ENCODE measurements at places on chromosomes 1 and 21.

- no peak for DNase-seq
Measured at GRCh38 chr1:87137342-87137739, 191.3 kb upstream of the LMO4 start.

GRCh38 chr1:235313262-235313661 lies 14.7 kb downstream of the ARID4B start:
- DNase-seq = no peak

DNA sequence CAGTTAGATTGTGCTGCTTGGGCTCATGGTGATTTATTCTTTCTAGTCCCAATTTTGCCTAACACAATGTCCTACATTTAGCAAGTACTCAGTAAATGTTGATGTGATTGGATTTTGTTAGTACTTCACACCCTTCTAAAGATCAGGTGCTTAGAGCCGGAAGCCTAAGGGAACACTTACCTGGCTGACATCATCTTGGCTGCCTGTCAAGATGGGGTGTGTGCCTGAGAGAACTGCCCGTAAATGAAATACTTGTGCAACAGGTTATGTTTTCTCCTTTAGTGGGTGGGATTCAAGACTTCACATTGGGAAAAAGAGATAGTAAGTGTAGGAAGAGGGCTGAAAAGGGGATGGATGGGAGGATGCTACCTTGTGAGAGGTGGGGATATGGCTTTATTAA lies 75.5 kb upstream of the MACF1 start:
- no peak for DNase-seq

DNA sequence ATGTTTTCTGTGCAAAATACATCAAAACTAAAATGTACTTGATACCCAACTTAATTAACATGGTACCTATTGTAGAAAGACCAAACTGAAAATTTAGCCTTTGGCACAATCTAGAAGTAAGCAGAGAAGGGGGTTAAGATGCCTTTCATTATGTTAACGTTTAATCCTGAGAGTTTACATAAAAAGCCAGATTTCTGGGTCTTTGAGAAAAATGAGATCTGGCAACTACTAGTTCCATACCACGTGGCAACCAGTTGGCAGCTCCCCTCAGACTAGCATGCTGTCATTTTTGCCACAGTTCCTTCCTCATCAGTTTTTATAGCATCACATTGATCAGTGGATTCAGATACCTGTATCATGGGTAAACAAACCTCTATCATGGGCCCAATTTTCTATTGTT lies 1.5 kb downstream of the RO60 start:
- DNase-seq = peak; percentile 32

DNA sequence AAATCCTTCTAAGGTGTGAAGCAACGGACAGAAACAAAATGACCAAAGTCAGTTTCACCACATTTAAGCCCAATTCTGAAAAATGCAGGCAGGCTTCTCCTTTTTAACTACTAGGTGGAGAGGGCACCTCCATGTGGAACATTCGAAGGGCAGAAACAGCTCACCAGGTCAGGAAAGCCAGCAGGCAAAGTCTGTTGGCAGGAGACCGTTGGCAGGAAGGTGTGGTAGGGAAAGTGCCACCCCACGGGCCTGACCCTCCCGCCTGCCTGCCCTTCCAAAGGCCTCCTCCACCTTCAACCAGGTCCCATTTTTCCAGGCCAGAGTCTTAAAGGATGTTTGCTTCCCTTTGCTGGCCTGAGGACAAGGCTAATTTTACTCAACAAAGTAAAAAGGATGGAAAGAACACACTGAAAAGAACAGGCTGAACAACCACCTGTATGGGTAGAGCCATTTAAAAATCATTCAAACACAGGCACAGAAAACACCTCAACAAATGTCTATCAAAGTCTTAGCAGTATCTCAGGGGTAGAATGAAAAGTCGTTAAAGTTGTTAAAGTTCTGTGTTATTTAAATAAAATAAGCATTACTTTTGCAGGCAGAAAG lies 26.4 kb downstream of the CAPZB start:
- no peak for DNase-seq

- no peak for DNase-seq
Measured at GRCh38 chr1:89831462-89832120, 10.8 kb downstream of the LRRC8D start.

DNA sequence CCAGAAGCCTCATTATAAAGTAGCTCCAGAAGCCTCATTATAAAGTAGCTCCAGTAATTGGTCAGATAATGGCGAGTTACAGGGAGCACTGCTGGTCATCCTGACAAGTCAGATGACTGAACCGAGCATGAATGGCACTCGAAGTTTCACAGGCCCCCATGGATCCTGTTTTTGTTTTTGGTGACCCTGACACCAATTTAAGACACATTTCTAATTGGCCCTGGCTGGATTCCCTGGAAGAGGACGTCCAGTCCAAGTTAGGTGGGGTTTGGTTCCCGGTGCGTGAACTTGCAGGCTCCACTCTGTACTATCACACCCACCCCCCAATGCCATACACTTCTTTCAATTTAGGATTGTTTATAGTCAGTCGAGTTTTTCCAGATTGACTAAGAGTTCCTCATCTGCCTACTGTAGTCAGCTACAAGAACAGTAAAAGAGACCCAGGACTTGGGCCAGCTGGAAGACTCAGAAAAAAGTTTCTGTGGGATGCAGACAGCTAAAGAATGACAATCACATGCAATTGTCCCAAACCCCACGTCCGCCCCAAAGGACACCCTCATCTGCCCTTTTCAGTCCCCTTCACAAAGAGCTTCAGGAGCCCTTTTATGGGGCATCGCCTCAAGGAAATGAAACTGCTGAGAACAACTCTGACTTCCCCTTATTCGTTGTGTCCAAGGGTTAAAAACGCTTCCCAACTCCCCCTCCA lies 2.7 kb downstream of the DHRS3 start:
- DNase-seq = peak; percentile 56

- peak; percentile 65 for DNase-seq
Measured at GRCh38 chr1:111538343-111539025, 35.1 kb upstream of the ADORA3 start.

- no peak for DNase-seq
Measured at GRCh38 chr1:204529371-204529895, 13.2 kb downstream of the MDM4 start.

- no peak for DNase-seq
Measured at GRCh38 chr1:2977886-2978611, 43.2 kb upstream of the ACTRT2 start.

- DNase-seq = peak; percentile 84
Measured at GRCh38 chr21:26116456-26117011, 54.0 kb downstream of the APP start.

DNA sequence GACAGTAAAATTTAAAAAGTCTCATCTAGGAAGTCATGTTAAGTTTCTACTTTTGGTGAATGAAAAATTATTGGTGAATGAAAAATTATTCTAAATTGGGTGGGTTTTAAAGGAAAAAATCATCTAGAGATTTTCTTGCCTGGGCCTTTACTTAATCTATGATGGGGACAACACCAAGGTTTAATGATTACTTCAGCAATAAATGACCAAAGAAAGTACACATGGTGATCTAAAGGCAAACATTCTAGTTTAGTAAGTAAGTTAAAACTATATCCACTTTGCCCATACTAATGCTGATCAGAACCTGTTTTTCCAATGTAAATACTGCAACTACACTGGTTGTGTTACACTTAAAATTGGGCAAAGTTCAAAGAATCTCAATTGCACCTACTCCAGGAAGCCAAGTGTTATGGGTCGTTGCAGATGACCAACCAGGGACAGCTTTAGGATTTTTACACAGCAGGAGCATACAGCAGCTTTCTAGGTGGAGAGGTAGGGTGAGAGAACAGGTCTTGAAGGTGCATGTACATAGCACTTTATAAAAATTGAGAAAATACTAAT lies 14.6 kb upstream of the RPL5 start:
- no peak for DNase-seq

GRCh38 chr1:64292399-64292798 lies 89.0 kb downstream of the UBE2U start:
- no peak for DNase-seq

DNA sequence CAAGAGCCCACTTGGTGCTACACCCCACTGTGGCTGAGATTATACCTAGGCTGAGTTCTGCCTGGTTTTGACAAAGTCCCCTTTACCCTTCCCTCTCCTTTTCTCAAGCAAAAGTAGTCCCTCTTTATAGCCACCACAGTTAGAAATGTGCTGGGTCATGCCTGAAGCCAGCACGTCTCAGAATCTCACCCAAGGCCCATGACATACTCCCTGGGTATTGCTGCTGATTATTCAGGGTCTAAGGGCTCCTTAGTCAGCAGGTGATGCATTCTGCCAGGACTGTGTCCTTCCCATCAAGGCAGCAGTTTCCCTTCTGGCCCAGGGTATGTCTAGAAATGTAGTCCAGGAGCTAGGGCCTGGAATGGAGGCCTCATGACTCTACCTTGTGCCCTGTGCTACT lies 67.3 kb upstream of the COX20 start:
- no peak for DNase-seq

DNA sequence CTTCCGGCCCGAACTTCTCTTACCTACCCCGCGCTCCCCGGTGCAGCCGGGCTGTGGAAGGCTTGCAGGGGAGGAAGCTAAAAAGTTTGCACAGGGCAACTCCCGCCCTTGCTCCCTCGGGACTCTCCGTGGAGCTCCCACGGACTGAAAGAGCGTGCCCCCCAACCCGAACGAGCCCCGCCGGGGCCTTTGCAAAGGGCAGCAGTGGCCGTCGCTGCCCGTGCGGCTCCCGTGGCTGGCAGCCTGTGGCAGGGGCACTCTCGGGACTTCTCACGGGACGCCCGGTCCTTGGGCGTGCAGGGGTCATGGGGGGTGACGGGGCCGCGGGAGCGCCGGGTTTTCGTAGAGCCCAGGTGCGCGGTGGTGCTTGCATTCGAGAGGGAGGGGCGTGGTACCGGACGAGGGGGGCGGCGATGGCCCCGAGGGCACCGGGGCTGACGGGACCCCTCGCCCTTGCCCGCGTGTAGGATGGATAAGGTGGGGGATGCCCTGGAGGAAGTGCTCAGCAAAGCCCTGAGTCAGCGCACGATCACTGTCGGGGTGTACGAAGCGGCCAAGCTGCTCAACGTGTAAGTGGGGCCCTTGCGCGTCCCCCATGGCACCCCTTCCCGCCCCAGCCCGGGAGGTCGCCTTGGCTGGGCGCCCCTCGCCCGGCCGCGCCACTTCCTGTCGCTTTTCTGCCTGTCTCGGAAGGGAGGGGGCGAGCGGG lies 711 bp downstream of the GADD45A start:
- peak; percentile 50 for DNase-seq

GRCh38 chr1:202569393-202570322 lies 140.6 kb downstream of the SYT2 start:
- no peak for DNase-seq

DNA sequence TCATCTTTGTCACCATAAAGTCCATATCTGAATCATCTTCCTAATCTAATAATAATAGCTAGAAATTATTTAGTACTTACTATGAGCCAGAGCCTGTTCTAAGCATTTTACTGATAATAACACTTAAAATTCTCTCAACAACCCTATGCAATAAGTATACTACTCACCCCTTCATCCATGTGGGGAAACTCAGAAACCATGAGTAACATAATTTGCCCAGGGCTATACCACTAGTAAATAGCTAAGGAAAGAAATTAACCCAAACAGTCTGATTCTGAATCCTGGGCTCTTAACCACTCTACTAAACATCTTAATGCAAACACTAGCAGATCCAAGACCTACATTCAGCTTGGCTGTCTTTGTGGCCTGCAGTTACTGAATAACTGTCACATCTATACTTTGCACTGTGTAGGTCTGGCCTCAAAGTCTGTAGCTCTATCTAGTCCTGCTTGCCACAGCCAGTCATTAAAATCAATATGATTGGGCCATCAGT lies 394.8 kb upstream of the ESRRG start:
- DNase-seq = no peak

GRCh38 chr1:52416811-52417210 lies 12.4 kb downstream of the PRPF38A start:
- DNase-seq = no peak

GRCh38 chr1:221698579-221699349 lies 43.1 kb downstream of the DUSP10 start:
- no peak for DNase-seq

GRCh38 chr1:58829866-58830265 lies 46.0 kb upstream of the JUN start:
- peak; percentile 88 for DNase-seq

DNA sequence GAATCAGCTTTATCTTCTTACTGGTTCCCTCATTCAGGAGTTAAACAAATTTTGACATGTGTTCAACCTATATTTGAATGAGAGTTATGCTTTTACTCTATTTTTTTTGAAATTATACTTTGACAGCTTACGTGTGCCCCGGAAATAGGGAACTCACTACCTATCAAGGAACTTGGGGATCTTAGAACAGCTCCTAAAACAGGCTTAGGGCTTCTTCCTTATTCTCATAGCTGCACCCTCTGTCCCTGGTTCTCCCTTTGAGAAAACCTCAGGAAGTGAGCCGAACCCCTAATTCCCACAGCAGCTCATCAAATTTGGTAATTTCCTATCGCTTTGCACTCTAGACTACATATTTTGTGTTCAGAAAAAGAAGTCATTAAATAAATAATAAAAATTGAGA lies 81.2 kb upstream of the RUNX3 start:
- no peak for DNase-seq

- no peak for DNase-seq
Measured at GRCh38 chr1:32470991-32471694, 6.3 kb downstream of the ZBTB8B start.

GRCh38 chr1:234507626-234508387 lies 28.8 kb upstream of the TARBP1 start:
- no peak for DNase-seq

DNA sequence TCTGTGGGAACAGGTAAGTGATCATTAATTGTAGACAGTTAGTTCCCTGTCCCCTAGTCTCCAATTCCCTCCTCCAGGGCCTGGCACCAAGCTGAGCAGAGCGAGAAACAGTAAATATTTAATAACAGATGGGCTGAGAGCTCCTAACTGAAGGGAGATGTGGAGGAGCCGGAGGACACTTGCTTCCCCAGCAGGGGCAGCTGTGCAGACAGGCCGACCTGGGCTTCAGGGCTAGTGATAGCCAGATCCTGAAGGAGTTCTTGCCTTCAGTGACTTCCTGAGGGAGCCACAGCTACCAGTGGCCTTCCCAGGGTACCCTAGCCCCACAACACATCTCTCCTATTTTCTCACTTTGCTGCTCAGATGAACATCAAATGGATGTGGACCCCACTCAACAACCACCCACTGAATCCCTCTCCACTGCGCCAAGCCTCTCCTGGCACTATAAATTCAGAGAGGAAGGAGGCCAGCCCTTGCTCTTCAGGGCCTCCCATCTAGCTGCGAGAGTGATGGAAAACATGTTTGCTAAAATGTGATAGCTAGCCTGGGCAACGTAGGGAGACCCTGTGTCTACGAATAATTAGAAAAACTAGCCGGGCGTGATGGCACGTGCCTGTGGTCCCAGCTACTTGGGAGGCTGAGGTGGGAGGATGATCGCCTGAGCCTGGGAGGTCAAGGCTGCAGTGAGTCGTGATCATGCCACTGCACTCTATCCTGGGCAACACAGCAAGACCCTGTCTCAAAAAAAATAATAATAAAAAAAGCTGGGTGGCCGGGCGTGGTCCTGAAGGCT lies 26.9 kb upstream of the SYNC start:
- DNase-seq = no peak

- no peak for DNase-seq
Measured at GRCh38 chr1:107990606-107991005, 25.6 kb upstream of the VAV3 start.

GRCh38 chr1:2046953-2047748 lies 3.1 kb upstream of the PRKCZ start:
- no peak for DNase-seq
